Hypothalamus (tissue), 51 donors: ENCODE measurements at places on chromosomes 2 and 18.
A peak's percentile ranks its signal among the peaks of the same experiment; 100 is the strongest.

DNA sequence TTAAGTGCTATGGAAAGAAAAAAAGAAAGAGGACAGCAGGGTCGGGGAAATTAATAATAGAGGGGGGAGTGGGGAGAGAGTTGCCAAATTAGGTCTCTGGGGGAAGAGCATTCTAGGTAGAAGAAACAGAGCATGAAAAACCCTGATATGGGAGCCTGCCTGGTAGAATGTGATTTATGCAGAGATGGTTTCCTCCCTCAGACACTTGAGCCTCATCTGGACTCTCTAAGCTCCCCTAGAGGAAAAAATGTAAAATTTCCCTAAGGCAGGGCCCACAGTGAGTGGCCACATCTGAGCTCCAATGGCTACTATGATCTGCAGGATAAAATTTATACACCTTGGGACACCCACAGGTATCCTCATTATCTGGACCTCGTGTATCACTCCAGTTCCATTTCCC lies 20.6 kb upstream of the EPAS1 start:
- DNase-seq = no peak

DNA sequence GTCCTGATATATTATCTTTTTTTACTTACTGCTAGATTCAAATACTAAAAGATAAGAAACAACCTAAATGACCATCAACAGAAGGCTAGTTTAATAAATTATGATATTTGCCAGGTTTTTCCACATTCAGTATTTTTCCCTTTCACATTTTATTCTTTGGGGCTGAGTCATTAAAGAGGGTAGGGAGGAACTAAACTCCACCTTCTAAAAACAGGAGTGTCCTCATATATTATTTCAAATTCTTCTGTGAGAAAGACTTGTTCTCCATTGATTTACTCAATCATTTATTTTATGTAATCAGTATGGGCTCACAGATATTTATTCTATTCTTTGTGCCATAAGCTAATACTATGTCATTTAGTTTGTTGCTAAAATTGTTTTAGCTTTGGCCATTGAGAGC lies 9.0 kb downstream of the HDHD2 start:
- DNase-seq = no peak

GRCh38 chr18:55226044-55226443 lies 266.8 kb upstream of the CCDC68 start:
- DNase-seq = no peak

DNA sequence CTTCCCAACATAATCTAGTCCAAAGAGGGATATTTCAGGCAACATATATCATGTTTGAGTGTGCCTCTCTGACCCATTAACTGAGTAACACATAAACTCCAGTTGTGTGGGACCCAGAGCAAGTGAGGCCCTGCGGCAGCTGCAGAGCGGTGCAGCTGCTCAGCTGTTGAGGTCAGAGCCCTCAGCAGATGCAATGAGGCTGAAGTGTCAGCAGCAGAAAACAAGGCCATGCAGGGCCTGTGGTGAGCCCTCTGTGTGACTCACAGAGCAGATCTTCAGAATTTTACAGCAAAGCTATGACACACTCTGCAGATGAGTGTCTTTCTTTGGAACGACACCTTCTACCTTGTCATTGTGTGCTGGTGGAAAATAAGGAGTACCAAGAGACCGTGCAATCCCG lies 168.5 kb downstream of the CBLN2 start:
- peak; percentile 2 for DNase-seq

DNA sequence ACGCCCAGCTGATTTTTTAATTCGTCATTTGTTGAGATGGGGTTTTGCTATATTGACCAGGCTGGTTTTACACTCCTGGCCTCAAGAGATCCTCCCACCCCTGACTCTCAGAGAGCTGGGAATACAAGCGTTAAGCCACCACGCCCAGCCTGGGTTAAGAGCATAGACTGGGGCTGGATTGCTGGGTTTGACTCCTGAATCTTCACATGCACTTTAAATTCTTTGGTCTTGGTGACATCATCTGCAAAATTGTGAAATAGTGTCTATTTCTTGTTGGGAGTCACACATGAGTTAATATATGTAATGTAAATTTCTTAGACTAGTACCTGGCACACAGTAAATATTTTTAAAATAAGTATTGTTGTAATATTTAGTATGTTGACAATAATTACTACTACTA lies 257.4 kb downstream of the DOK6 start:
- DNase-seq = no peak
